ENCODE measurements at places on chromosomes 3 and 15.

DNA sequence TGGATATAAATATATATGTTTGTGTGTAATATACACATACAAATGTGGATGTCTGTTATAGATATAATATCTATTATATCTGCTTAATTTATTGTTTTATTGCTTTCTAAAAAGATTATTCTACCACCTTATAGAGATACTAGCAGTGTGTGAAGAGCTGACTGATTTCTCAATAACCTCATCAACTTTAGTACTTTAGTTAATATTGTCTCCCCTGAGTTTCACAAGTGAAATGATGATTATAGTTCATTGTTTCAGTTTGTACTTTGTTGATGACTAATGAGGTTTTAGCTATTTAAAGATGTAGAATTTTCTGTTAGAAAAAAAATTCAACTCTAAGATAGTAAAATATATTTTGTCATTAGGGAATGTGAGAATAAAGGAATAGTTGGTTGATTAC is 11.4 kb downstream of the RSRC1 start:
- DNase-seq = no peak

GRCh38 chr15:79987969-79988368 is 17.0 kb upstream of the BCL2A1 start:
- no peak for DNase-seq

- no peak for DNase-seq
Observed at GRCh38 chr15:94670438-94671034, 439.2 kb downstream of the MCTP2 start.

GRCh38 chr3:19399356-19399755 is 251.0 kb downstream of the KCNH8 start:
- DNase-seq = no peak

DNA sequence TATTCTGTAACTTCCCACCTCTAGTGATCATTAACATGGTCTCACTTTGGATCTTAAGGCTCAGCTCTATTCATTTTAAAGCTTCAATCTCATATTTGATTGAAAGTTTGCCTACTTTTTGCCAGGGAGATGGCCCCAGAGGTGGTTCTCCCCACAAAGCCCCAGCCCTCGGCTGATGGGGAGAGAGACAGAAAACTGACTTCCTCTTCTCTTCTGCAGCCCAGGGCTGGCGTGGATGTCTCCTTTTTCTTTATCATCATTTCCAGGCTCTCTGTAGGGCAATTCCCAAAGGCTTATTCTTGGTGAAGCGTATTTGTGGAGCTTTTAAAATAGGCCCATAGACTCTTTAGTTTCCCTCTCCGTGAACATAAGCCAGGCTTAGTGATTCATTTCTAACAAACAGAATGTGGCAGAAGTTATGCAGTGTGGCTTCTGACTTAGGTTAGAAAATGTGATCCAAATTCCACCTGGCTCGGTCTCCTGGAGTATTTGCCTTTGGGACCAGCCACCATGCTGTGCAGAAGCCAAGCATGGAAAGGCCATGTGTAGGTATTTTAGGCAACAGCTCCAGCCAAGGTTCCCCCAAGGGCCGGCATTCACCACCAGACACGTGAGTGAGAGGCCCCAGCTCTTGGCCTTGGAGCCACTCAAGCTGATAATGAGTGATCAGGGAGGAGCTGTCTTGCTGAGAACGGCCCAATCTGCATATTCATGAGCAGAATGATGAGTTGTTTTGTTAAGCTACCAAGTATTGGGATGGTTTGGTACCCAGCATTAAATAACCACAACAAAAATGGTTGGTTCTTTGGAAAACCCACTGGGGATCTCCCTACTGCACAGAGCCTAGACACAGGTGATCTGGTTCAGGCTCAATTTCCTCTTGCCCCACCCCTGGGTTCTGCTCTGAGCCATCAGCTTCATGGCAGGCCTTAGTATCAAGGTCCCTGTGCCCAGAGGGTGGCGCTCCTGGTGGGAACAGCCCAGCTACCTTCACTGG is 353.2 kb upstream of the PROK2 start:
- peak; percentile 58 for DNase-seq

DNA sequence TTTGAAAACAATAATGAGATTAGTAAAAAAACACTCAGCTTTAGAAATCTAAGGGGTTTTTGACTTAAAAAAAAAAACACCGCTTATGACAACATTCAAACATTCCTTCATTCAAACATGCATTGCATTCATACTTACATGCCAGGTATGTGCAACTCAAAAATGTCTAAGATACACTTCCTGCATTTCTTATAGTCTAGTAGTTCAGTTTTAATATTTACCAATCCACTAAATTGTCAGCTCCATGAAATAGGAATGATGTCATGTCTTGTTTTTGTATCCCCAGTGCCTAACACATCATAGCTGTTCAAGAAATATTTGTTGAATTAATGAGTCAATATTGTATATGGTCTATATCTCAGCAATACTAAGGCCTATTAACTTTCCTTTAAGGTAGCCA is 51.7 kb downstream of the EIF4E3 start:
- no peak for DNase-seq

GRCh38 chr15:67803996-67804843 is 21.1 kb upstream of the SKOR1 start:
- no peak for DNase-seq

GRCh38 chr3:134852893-134853351 is 57.9 kb downstream of the EPHB1 start:
- DNase-seq = no peak

- DNase-seq = no peak
Observed at GRCh38 chr3:113275929-113276750, 64.8 kb downstream of the BOC start.

GRCh38 chr3:46200790-46201189 is 7.3 kb downstream of the CCR1 start:
- no peak for DNase-seq

GRCh38 chr3:47523310-47524073 is 10.0 kb upstream of the ELP6 start:
- no peak for DNase-seq
